Neural crest cell (in vitro differentiated cells): ENCODE measurements at places on chromosomes 16 and 17.

GRCh38 chr17:3990386-3991127, 26.3 kb upstream of the ATP2A3 start:
- DNase-seq = no peak

GRCh38 chr16:84672276-84673202, 24.2 kb downstream of the KLHL36 start:
- peak; percentile 77 for DNase-seq

- DNase-seq = no peak
Observed at GRCh38 chr17:81460856-81461460, 51.6 kb downstream of the ACTG1 start.

DNA sequence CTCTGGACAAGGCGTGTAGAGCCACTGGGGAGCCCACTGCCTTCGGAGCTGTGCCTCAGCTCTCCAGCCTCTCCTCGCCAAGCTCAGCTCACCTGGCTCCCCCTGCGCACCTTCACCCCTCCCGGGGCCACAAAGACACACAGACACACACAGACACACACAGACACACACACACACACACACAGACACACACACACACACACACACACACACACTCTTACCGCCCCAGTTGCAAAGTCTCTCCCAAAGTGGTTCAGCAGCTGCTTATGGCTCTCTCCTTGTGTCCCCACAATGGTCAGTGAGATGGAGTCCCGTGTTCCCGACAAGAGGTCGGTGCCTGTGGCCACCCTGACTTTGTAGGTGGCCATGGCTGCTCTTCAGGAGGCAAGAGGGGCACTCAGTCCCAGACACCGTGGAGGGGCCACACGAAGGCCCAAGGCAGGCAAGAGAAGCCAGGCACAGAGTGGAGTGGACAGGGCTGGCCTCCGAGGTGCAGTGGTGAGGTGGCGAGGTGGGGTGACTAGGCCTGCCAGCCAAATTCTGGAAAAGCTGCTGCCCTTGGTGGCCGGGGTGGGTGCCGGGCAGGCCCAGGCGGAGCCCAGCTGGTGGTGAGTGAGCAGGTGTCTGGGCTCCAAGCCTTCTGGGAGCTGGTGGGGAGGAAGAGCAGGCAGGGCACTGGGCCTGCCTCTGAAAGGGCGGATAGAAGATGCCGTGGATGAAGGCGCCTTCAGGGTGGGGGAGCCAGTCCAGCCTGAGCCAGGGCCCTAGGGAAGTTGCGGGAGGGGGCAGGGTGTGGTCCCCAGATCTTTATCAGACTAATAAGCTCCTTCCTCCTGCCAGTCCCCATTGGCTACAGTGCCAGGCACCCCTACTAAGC, at the start of gene ALOX12B:
ALOX12B (minus strand) TSS at position 642 of the 877 bp plus-strand sequence; CDS start at position 368, 274 bp downstream.
- no peak for DNase-seq

GRCh38 chr16:11254913-11255736, 879 bp downstream of the SOCS1 start:
- peak; percentile 28 for DNase-seq

DNA sequence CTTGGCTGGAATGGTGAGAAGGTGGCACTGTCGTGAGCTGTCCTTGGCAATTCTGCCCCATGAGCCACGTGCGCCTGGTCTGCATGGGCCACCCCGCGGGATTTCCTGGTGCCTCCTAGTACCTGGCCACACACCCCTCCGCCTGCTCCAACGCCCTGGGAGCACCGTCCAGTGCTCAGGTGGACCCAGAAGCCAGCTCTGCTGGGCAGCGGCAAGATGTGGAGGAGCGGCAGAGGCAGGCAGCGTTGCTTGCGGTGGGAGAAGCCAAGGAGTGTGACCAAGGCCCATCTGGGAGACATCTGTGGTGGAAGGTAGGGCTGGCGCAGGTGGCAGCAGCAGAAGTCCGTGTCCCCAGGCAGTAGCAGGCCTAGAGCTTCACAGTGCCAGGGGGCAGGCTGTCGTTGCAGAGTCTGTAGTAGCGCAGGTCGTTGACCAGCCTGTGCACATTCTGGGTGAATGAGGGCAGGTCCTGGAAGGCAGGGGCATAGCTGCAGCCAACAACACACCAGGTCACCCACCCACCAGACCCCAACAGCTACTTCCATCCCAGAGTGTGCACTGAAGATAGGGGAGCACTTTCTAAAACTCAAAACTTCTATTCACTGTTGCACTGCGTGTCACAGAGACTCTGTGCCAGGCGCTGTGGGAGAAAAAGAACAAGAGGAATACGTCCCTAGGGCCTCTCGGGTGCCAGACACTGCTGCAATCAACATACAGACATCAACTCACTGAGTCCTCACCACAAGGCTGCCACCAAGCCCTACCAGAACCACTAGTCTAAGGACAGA, 34.9 kb upstream of the GSG1L start:
- DNase-seq = no peak
